KBM-7 (cell line): ENCODE measurements at places on chromosomes 12 and 14.

- no peak for DNase-seq
Measured at GRCh38 chr12:53698948-53699677, 23.2 kb upstream of the ATP5MC2 start.

- DNase-seq = no peak
Measured at GRCh38 chr14:56753396-56753795, 56.9 kb downstream of the OTX2 start.

DNA sequence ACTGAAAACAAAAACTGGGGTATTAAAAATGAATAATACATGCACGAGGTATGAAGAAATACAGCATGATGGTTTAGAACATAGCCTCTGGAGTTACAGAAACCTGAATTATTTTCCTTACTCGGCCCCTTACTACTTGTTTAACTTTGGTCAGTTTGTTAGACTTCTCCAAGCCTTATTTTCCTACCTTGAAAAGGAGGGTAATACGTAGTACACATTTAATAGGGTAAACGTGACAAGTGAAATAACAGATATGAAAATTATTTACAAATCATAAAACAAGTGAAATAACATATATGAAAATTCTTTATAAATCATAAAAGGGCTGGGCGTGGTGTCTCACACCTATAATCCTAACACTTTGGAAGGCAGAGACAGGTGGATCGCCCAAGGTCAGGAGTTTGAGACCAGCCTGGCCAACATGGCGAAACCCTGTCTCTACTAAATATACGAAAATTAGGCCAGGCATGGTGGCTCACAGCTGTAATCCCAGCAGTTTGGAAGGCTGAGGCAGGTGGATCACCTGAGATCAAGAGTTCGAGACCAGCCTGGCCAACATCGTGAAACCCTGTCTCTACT is 11.4 kb upstream of the PKP2 start:
- DNase-seq = no peak

DNA sequence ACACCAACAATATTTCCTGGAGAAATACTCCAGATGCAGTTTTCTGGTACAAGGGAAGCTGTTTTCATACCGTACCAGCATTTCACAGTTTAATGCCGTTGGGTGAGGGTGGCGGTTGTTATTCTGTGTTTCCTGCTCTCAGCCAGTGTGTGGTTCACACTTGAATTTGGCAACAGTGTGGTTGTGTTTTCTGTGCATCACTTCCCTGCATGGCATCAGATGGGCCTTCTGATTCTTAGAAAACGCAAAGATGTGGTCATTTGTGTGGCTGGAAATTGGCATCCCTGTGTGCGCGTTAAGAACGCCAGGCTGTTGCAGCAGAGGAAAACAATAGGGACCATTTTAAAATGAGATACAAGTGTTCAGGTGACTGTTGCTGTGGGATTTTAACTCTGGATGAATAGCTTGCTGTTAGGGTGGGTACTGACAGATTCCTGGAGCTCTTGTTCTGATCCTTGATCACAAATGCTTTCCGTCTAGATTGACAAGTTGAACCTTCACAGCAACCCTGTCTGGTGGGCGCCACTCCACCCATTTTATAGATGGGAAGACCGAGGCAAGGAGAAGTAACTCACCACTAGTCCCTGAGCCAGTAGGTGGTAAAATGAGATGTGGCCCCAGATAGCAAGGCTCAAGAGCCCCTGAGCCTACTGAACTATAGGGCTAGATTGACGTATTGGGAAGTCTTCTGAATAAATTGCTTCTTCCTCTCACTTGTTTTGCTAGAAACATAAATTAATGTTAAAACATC is 231.2 kb downstream of the CHST11 start:
- peak; percentile 75 for DNase-seq

DNA sequence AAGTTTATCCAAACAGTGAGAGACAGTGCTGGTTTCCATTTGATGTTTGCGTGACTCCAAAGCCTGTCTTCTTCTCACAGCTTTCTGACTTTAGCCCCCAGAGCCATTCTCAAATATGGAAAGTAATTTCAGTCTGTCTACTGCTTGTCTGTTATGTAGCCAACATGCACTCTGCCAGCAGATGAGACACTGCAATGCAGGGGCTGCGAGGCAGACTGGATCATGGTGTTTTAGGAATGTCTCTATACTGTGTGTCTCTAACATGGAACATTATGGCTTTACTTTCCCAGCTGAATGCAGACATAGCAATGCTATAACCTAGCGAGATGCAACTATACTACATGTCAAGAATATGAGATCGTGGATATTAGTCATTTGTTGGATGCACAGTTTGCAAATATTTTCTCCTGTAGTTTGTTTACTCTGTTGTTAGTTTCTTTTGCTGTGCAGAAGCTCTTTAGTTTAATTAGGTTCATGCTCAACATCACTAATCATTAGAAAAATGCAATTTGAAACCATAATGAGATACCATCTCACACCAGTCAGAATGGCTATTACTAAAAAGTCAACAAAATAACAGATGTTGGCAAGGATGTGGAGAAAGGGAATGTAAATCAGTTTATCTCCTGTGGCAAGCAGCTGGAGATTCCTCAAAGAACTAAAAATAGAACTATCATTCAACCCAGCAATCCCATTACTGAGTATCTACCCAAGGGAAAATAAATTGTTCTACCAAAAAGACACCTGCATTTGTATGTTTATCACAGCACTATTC is 235.8 kb upstream of the TMTC1 start:
- DNase-seq = no peak

GRCh38 chr14:51093371-51094281 is 1.3 kb downstream of the TRIM9 start:
- no peak for DNase-seq
